AG08395 (cell line): ENCODE measurements at places on chromosomes 11 and 22.

- peak; percentile 88 for DNase-seq
These were observed 449.3 kb downstream of the OPCML start for GRCh38 chr11:133082841-133083488.

GRCh38 chr11:9091044-9091922 lies at the start of gene SCUBE2:
Gene SCUBE2, minus strand, starts transcription at chr11:9091599. Its CDS starts 71 bp downstream, at chr11:9091528.
- peak; percentile 45 for DNase-seq

- peak; percentile 95 for DNase-seq
These were observed at the start of gene TALDO1 for GRCh38 chr11:747158-748006. Gene TALDO1, plus strand, starts transcription at chr11:747464. Its CDS starts 18 bp downstream, at chr11:747482.

DNA sequence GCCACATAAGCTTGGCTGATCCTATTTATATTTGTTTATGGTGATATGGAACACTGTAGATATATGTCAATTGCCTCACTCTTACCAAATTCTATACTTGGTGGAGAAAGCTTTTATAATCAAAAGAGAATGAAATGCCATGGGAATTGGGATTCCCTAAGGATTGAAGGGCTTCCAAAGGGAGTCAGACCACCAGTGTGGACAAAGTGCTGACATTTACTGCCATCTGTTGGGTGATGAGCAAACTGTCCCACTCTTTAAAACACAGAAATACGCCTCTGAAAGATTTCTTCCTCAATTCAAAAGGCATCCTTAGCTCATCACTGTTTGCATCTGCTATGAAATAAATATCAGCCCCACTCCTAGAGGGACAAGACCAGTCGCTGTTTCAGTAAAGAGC lies 7.1 kb downstream of the SLC1A2 start:
- DNase-seq: peak; percentile 58

- no peak for DNase-seq
These were observed 33.1 kb downstream of the TNRC6B start for GRCh38 chr22:40210818-40211217.

GRCh38 chr11:75198278-75198973 lies 42.1 kb upstream of the TPBGL start:
- DNase-seq: no peak

DNA sequence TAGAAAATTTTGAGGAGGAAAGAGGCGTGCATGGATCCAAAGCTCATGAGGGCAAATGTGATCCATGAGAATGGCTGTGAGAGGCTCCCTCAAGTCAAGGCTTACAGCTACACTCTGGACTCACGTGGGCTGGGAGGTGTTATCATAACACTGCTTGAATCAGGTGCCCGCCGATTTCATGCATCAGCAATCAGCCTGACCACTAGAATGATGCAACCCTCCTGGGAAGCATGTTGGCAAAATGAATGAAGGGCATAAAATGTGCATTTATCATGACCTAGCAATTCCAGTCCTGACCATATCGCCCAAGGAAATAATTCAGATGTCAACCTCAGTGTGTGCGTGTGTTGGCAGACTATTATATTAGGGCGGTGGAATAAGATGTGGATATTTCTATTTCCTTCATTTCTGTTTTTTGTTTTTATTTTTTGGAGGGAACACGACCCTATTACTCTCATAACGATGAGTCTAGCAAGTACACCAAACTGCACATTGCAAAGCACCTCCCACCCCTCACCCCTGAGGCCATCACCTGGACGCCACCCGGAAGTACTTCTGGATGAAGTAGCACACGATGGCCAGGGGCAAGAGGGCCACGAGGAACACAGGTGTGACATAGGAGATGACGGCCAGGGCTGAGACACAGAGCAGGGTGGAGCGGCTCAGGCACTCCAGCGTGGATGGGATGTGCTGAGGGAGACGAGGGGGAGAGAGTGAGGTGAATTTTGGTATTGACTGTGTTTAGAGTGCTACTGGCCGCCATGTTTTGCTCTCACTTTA lies 15.7 kb upstream of the KCNJ11 start:
- no peak for DNase-seq

- DNase-seq: no peak
These were observed 25.9 kb upstream of the MMP13 start for GRCh38 chr11:102981324-102981910.

DNA sequence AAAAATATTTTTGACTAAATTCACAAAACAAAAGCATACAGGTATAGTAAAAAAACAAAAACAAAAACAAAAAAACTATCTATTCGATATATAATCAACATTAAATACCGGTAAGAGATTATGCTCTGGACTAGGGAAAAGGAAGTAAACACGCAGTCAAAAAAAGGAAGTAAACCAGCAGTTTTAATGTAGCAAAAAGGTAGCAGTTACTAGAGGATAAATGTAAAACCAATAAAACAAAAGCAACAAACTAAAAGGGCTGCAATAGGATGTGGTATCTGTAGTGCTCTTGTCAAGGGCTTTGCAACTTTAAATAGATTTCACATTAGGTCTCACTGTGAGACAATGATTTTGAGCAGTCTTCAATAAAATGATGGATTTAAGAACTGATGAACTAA lies 2.4 kb downstream of the TRIM22 start:
- DNase-seq: no peak

- no peak for DNase-seq
These were observed 48.9 kb downstream of the IGSF9B start for GRCh38 chr11:133907841-133908241.

DNA sequence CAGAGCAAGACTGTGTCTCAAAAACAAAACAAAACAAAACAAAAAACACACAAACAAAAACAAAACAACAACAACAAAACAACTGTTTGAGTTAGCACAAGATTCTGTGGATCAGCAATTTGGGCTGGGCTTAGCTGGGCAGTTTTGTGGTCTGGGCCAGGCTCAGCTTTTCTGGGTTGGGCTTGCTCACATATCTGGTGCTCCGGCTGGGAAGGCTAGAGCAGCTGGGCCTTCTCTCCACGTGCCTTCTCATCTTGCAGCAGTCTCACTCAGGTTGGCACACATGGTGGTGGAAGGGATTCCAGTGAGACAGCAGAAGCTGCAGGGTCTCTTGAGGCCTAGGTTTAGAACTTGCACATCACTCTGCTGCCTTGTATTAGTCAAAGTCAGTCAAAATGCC lies 35.7 kb downstream of the EIF3F start:
- peak; percentile 31 for DNase-seq

DNA sequence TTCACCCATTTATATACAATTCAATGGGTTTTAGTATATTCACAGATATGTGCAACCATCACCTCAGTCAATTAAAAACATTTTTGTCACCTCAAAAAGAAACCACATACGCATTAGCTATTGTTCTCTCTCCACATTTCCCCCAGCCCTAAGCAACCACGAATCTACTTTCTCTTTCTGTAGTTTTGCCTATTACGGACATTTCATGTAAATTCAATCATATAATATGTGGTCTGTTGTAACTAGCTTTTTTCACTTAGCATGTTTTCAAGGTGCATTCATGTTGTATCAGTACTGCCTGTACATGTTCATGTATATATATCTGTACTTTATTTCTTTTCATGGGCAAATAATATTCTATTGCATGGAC lies 104.7 kb upstream of the RRM1 start:
- DNase-seq: no peak
